Bronchial epithelial cell (primary cell): ENCODE measurements at places on chromosomes 13 and 19. TPM values are rescaled to one million over a fixed set of nuclear protein-coding genes. Genes with fewer than 3 reads are reported as not detected.

GRCh38 chr19:54523403-54523802 lies 20.8 kb downstream of the LAIR2 start:
- peak; percentile 52 for DNase-seq

Gene PLEKHG2
- total RNA-seq, result 3.3 and 5.3 TPM in 2 replicates

Gene FAM83E
- 21.9 and 62.3 TPM in 2 replicates for total RNA-seq

Gene NPAS1
- 0.26 and 0.64 TPM in 2 replicates for total RNA-seq

DNA sequence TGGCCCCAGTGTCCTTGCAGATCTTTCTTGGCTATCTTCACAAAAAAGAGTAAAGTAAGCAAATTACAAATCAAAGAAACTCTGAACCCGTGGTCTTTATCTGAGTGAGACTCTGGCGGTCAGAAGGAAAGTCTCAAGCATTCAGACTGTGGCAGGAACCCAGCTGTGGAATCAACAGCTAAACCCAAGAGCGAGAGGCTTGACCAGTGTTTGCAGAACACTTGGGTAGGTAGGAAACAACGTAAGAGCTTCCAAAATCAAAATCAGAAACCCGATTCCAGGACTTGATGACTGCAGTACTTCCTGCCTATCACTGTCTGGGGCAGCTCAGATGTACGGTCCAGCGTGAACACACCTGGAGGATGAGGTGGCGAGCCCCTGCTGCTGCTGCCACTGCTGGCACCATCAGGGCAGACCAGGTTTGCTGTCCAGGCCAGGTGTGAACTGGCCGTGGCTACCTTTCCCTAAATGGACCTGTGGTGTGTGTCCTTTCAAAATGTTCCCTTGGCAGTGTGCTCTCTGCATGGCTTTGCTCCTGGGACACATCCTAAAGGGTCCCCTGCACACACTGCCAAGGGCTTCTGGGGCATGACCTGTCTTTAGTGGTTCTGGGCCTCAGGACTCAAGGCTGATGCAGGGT lies 9.5 kb downstream of the TUBA3C start:
- DNase-seq, result no peak

DNA sequence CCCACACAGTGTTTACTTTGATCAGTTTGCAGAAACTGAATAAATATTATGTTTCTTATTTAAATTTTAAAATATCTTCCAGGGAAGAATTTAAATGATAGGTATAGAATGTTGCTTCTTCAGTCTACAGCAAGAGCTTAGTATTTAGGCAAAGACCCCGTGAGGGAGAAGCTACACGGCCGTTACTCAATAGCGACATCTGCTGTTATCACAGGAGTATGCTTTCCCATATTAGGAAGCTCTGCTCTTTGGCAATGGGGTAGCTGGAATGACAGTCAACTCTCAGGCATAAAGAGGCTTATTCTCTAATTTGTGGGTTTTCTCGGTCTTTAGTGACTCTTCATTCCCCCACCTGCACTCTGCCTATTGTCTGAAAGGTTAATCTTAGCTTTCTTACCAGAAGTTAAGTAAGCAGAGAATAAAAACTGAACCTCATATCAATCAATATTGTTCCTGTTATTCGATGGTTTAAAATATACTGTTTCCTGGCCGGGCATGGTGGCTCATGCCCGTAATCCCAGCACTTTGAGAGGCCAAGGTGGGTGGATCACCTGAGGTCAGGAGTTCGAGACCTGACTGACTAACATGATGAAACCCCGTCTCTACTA lies 13.2 kb upstream of the LHFPL6 start:
- DNase-seq, result peak; percentile 57

Gene IGFLR1
- total RNA-seq, result 0.13 and 0.26 TPM in 2 replicates

GRCh38 chr13:24664726-24665409 lies 15.3 kb upstream of the ATP12A start:
- peak; percentile 97 for DNase-seq

DNA sequence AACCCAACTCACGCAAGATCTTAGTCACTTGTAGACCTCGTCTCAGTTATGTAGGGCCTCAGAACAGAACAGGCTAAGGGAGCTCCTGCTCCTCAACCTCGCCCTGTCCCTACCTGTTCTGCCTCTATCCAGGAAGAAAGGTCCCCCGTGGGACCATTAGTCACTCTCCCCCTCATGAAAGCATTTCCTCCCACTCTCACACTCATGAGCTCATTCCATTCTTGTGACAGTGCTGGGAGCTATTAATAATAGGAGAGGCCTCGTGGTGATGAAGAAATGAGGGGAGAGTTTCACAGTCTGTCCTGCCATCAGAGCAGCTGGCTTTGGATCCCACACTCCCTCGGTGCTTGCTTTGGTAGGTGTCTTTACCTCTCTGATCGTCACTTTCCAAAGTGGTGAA lies 10.2 kb downstream of the PPP2R1A start:
- DNase-seq, result peak; percentile 70

DNA sequence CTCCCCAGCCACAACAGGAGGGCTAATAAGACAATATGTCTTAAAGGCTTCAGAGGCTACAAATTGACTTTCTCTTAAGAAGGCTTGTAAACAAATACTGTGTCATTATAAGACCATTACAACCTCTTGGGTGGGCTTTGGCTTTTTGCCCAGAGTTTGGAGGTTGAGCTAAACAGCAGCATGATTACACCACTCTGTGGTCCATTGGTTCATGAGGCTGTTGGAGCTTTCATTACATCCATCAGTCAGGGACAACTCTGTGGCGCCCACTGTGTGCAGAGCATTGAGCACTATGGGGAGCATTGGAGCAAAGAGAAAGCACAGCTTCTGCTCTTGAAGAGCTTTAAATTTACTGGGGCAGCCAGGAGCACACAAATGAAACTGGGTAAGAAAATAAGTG lies 75.9 kb downstream of the TNFSF11 start:
- no peak for DNase-seq

GRCh38 chr13:110817143-110817542 lies 97.7 kb downstream of the ANKRD10 start:
- DNase-seq, result no peak

DNA sequence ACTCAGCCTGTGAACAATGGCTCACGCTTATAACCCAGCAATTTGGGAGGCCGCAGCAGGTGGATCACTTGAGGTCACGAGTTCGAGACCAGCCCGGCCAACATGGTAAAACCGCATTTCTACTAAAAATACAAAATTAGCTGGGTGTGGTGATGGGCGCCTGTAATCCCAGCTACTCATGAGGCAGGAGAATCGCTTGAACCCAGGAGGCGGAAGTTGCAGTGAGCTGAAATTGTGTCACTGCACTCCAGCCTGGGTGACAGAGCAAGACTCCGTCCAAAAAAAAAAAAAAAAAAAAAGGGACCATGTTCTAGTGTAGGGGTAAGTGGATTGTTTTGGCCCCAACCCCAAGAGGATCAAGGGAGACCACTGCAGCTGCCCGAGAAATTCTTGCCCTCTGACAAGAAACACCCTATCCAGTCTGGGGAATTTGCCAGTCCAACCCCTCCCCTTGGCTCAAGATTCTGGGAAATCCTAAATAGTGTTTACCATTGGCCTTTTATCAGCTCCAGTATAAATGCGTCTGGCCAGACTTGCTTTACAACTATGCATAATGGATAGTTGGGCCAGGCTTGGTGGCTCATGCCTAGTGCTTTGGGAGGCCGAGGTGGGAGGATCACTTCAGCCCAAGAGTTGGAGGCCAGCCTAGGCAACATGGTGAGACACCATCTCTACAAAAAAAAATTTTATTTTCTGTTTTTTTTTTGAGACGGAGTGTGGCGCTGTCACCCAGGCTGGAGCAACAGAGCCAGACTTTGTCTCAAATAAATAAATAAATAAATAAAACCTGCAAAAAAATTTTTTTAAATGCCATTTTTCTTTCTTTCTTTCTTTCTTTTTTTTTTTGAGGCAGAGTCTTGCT lies 5.1 kb upstream of the DHDH start:
- DNase-seq, result peak; percentile 35

Gene VSIG10L
- total RNA-seq, result 0.53 and 2.8 TPM in 2 replicates
